Kidney capillary endothelial cell (primary cell): ENCODE measurements at places on chromosomes 12 and 14.

DNA sequence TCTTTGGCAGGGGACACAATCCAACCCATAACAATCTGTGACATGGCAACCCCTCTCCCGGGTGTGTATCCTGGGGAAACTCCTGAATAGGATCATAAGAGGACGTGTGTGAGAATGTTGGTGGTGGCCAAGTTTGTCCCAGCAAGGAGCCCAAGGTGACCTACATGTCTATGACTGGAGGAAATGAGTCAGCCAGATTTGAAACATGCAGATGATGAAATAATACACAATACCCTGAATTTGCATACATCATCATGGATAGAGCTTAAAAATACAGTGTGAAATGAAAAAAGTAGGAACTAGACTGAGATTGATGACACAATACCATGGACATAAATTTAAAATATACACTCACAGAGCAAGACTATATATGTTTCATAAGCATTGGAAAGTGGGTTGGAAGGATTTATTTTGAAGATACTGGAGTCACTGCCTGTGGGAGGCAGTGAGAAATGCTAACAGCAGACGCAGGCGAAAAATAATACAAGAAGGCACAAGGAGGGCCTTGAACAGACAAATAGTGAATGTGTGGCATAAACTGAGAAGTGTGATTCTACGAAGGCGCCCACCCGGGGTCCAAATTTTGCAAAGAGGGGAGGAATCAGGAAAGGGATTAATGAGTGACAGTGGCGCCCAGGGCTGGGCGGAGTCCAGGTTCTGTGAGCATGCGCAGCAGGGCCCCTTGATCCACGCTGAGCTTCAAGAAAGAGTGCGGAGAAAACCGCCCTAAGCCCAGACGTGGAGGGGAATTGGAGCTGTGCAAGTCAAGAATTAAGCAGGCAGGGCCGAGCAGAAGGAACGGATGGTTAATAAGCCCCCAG, 7.0 kb upstream of the MAP1LC3B2 start:
- no peak for DNase-seq

DNA sequence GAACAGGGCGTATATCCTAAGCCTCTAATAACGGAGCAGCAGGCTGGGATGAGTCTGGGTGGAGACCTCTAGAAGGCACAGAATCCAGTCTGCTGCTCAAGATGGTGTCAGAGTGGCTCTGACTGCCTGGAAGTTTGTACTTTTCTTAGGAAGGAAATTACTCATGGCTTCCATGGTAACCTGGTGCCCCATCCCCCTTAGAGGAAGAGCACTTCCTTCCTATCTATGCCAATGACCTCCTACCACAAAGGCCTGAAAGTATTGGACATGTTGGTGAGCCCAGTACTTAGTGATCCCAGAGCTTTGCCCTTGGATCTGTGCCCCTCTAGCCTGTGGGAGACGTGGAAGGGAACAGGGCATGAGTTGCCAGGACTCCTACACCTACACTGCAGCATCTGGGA, 1.5 kb downstream of the BATF start:
- peak; percentile 98 for DNase-seq

DNA sequence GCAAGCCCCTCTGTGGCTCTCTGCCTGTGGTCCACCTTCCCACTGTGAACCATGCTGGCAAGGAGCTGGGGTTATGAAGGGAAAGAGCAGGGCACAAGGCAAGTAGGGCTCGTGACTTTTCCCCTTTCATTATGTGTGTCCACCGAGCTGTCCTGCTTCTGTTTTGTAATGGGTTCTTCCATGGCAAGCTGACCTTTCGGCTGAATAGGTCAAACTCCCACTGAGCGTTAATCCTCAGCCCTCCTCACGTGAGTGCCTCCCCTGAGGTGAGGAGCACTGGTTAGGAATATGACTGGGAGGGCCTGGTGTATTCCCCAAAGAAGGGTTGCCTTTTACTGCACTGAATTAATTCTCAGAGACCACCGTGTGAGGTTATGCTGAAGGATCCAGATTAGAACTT, 424.3 kb downstream of the NPAS3 start:
- no peak for DNase-seq

GRCh38 chr12:67640863-67641262, 7.7 kb upstream of the DYRK2 start:
- no peak for DNase-seq

DNA sequence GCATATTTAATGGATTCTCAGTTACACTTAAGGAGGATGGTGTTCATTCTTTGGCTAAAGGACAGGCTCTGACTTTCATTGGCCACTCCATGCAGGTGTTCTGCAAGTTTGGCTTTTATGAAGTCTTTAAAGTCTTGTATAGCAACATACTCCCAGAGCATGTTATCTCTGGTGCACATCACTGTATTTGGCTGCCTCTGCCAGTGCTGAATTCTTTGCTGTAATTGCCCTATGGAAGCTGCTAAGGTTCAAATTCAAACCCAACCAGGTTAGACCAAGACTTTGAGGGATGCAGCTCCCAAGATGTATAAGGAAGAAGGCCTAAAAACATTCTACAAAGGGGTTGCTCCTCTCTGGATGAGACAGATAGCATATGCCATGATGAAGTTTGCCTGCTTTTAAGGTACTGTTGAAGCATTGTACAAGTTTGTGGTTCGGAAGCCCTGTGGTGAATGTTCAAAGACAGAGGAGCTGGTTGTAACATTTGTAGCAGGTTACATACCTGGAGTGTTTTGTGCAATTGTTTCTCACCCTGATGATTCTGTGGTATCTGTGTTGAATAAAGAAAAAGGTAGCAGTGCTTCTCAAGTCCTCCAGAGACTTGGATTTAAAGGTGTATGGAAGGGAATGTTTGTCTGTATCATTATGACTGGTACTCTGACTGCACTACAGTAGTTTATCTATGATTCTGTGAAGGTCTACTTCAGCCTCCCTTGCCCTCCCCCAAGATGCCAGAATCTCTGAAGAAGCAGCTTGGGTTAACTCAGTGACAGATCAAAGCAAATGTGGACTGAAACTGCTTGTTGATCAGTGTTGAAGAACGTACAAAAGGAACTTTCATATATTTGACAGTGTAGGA, 19.4 kb downstream of the TMEM116 start:
- no peak for DNase-seq

DNA sequence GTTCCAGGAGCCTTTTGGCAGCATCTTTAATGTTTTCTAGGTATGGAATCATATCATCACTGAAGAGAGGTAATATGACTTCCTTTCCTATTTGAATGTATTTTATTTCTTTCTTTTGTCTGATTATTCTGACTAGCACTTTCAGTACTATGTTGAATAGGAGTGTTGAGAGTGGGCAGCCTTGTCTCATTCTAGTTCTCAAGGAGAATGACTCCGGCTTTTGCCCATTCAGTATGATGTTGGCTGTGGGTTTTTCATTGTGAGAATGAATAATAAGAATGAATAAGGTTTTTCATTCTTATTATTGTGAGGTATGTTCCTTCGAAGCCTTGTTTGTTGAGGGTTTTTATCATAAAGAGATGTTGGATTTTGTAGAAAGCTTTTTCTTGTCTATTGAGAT, 98.9 kb downstream of the GPHN start:
- DNase-seq = no peak

DNA sequence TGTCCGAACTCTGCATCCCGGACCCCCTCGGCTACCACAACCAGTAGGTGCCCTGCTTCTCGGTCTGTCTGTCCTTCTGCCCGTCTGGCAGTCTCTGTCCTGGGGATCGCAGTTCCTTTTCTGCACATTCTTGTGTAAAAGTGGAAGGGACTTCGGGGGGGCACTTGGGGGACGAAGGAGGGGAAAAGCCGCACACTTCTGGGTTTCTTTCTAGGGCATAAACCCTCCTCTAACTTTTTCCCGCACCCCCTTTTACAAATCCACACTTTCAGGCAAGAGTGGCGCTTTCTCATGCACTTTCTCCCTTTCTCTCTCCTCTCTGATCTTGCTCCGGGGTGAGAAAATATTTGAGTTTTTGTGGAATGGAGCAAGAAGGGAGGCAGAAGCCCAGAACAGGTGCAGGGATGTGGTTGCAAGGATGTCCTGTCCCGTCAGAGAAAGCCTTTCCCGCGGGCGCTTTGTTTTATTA, 506 bp downstream of the ESRRB start:
- DNase-seq = no peak

- no peak for DNase-seq
These were observed 15.0 kb downstream of the ORAI1 start for GRCh38 chr12:121641343-121641630.

DNA sequence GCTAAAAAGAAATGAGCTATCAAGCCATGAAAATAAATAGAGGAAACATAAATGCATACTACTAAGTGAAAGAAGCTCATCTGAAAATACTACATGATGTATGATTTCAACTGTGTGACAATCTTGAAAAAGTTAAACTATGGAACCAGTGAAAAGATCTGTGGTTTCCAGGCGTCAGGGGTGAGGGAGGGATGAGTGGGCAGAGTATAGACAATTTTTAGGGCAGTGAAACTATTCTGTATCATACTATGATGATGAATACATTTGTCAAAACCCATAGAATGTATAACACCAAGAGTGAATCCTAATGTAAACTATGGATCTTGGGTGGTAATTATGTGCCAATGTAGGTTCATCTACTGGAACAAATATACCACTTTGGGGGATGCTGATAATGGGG, 21.3 kb downstream of the SPX start:
- DNase-seq = no peak

GRCh38 chr14:103393676-103394626, 8.7 kb downstream of the MARK3 start:
- no peak for DNase-seq

- DNase-seq = no peak
These were observed 21.1 kb downstream of the VDR start for GRCh38 chr12:47883663-47884195.

DNA sequence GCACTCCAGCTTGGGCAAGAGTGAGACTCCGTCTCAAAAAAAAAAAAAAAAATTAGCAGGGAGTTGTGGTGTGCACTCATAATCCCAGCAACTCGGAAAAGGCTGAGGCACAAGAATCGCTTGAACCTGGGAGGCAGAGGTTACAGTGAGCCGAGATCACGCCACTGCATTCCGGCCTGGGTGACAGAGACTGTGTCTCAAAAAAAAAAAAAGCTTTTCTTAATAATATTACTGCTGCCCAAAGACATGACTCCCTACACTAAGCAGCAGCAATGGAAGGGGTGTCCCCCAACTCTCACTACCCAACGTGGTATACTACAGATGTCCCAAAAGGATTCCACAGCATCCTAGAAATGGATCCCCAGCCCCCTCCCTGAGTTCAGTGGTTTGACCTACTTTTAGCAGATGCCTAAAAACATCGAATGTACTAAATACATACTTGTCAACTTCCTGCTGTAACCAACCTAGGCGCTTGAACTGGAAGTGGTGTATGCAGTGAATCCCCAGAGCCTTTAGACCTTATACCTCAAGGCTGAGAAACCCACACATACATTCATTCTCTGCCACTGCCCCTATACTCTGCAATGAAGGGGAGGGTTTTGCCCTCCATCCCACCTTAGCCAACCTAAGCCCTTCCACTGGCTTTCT, 8.5 kb upstream of the FKBP11 start:
- DNase-seq = no peak

DNA sequence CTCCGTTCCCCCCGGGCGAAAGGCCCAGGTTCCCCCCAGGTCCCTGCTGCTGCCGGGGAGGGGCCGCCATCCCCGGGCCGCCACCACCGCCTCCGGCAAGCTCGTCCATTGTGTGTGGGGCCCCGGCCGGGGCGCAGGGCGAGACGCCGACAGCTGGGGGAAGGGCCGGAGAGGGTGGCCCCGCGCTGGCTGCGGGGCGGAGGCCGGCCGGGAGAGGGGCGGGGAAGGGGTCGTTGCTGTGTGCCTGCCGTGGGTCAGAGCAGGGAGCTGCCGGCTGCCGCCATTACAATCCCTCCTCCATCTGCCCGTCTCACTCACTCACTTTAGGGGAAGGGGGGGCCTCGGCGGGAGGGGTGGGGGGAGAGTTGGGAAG, at the start of gene STRN3:
Gene STRN3, minus strand, starts transcription at position 303 of the 373 bp plus-strand sequence. Its CDS starts 194 bp downstream, at position 109.
- no peak for DNase-seq

- no peak for DNase-seq
These were observed 1066.1 kb downstream of the FLRT2 start for GRCh38 chr14:86596024-86596423.

GRCh38 chr12:104467346-104467837, 10.6 kb downstream of the CHST11 start:
- DNase-seq = no peak
